Activated T-cell treated with anti-CD3 and anti-CD28 coated beads, Interleukin-2, amount 50 U/mL, for 24 hours (primary cell): ENCODE measurements at places on chromosomes 6 and 20.

DNA sequence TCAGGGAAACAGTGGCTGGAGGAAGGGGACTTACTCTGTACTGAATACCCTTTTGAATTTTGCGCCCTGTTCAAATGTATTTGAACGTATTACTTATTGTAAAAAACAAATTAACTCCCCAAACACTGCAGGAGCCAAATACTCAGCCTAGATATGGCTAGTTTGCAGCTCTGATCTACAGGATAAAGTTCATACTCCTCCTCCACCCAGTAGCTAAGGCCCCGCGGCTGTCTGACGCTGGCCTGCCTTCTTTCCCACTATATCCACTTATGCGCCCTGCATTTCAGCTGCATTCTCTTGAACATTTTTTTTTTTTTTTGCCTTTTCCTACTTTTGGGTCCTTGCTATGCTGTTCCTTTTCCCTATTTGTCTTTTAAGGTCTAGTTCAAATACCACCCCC is 6.5 kb downstream of the GSS start:
- H3K27ac ChIP-seq, result no peak overlapping the region
- H3K27me3 ChIP-seq, result no peaks in the 10 kb centered on the region
- peaks cover 58% of the 10 kb centered on the region for H3K36me3 ChIP-seq
- H3K4me3 ChIP-seq, result no peak overlapping the region

DNA sequence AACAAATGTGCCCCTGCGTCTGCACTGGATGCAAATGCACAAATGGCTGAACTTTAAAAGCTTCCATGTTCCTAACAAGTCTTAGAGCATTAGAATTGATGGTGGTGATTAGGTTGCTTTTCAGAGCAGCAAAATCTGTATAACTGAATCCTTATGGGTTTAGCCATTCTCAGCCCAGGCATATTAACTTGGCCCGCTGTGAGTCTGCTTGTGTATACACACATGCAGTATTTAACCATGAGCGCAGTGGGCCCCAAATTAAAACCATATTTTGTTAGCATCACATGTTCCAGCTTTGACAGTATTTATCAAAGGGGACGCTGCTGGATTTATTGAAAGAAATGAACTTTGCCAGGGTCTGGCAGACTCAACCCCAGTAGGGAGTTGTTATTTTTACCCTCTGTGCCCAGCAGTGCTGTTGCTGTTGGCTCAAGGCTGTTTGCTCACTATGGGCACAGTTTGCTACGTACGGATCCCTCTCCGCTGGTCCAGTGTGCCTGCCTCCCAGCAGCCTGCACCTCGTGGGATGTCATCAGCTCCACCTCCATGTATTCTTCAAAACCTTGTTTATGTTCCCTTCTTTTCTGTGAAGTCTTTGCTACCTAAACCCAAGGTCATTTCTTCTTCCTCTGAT is 144.7 kb downstream of the QRSL1 start:
- no peaks in the 10 kb centered on the region for H3K4me1 ChIP-seq
- peaks cover 18% of the 10 kb centered on the region for H3K27me3 ChIP-seq
- no peaks in the 10 kb centered on the region for H3K36me3 ChIP-seq
- DNase-seq, result no peak

GRCh38 chr20:41061155-41061554 is 32.5 kb downstream of the TOP1 start:
- H3K27ac ChIP-seq, result peak overlapping the region; percentile 3
- H3K27me3 ChIP-seq, result no peaks in the 10 kb centered on the region
- peaks cover 83% of the 10 kb centered on the region for H3K36me3 ChIP-seq
- DNase-seq, result no peak
- peaks cover 64% of the 10 kb centered on the region for H3K4me1 ChIP-seq

DNA sequence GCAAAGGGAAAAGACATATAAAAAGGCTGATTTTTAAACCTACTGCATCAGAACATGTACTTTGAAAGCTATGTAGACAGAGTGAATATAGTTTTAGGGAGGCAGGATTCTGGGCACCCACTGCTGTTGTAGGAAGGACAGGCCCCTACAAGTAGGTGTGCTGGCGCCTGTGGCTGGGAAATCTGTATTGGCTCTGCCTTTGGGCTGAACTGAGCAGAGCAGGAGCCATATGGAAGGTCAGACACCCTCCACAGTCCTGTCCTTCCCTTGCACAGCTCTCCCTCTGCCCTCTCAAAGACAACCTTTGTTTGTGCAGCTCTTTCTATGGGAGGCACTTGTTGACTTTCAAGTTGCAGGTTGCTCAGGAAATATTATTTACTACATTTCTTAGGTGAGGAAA is 18.4 kb upstream of the ULBP3 start:
- DNase-seq, result no peak
- H3K27ac ChIP-seq, result no peak overlapping the region
- H3K4me1 ChIP-seq, result no peaks in the 10 kb centered on the region
- no peak overlapping the region for H3K4me3 ChIP-seq
- no peaks in the 10 kb centered on the region for H3K36me3 ChIP-seq

GRCh38 chr20:46195264-46196036 is 77.3 kb downstream of the CD40 start:
- no peak overlapping the region for H3K27ac ChIP-seq
- peaks cover 2% of the 10 kb centered on the region for H3K4me1 ChIP-seq
- H3K27me3 ChIP-seq, result peaks cover 22% of the 10 kb centered on the region
- DNase-seq, result no peak
- H3K4me3 ChIP-seq, result no peak overlapping the region

DNA sequence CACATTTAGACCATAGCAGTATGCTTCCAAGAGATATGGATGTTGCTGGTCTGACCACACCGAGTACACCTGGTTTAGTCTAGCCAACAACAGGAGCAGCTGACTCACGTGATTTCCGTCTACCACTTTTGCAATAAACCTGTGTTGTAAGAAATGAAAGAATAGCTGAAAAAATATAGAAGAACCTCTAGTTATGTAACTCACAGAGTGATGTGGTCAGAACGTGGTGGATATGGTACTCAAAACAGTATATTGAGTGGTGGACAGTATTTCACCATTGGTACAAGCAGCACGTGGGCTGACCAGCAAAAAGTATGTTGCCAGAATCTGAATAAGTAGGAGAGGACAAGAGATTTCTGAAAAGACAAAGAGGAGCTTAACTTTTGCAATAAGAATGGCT is 226.9 kb downstream of the TBC1D7 start:
- H3K4me1 ChIP-seq, result no peaks in the 10 kb centered on the region
- H3K4me3 ChIP-seq, result no peak overlapping the region
- H3K27me3 ChIP-seq, result peaks cover 16% of the 10 kb centered on the region
- no peaks in the 10 kb centered on the region for H3K36me3 ChIP-seq
- no peak for DNase-seq

DNA sequence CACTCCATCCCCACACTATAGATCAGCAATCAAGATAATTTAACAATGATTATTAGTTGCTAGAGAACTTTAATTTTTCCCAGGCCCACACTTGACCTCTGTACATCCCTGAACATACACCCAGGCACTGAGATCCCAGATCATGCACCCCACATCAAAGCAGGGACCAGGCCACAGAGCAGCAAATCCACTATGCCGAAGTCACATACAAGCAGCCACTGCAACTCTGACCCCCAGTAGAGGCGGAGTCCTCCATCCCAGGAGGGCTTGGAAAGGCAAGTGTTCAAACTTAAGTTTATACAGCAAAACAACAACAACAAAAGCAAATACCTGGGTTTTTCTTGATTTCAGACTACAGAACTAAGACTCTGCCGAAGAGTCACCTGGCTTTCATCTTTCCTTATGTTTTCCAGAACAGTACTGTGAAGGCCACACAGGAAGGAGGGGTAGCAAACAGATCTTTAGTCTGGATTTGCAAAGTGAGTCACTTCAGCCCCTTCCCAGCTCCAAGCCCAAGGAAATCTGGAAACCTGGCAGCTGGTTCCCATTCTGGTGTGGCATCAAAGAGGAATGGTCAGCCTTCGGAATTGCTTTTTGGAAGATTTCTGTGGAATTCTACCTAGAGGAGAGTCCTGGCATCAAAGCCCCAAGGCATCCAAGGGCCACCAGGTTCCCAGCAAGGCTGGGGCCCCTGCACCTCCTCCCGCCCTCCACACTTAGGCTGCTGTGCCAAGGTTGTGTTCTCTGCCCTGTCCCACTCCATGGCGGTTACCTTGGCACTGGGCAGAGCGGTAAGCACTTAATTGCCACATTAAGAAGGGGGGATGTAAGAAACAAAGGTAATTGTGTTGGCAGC is 7.3 kb downstream of the JAG1 start:
- H3K4me3 ChIP-seq, result no peak overlapping the region
- DNase-seq, result no peak
- H3K27ac ChIP-seq, result no peak overlapping the region
- peaks cover 81% of the 10 kb centered on the region for H3K27me3 ChIP-seq
